HCEC 1CT (cell line): ENCODE measurements at places on chromosomes 13 and 19.

GRCh38 chr13:100608906-100609305 lies 20.3 kb upstream of the GGACT start:
- no peak for DNase-seq

DNA sequence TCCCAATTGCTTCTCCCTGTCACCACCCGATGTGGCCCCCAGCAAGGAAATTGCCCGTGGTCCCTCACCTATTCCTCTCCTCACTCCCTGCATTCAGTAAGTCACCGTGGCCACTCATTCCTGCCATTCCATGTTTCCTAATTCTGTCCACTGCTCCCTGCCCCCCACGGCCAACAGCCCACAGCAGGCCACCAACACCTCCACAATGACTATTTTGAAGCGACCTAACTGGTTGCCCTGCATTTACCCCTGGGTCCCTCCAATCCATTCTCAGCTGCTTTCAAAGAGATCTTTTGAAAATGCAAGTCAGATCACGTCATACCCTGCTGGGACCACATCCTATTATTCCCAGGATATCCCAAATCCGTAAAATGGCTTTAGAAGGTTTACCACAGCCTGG lies 210.4 kb downstream of the DCLK1 start:
- DNase-seq: no peak

DNA sequence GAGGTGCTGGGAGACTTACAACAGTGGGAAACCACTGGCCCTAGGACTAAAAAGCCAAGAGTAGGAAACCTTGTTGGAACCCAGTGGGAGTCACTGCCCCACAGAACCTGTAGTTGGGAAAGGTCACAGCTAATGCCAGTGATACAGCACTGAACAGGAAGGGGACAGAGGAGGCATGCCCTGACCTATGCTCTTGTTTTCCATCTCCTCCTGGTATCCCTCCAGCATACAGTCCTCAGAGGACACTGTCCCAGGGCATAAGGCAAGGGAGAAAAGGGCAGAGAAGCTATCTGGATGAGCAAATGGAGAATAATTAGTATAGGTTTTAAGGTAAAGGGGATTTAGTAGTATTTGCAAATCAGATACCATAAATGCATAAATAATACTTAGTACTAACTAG lies 11.2 kb upstream of the TBC1D4 start:
- DNase-seq: no peak

DNA sequence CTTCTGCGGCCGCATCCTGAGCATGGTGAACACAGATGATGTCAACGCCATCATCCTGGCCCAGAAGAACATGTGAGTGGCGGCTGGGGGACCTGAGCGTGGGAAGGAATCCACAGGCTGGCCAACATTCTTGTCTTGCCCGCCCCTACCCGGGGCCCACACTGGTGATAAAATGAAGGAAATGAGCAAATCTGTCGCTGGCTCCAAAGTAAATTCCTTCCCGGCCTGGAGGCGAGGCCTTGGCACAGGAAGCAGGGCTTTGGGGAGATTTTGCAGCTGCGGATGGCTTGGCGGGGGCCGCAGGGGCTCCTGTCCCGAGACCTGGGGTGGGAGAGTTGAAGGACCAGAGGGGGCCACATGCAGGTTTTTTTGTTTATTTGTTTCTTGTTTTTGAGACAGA lies 4.4 kb downstream of the KXD1 start:
- DNase-seq: no peak
